Smooth muscle cell of the brain vasculature (primary cell): ENCODE measurements at places on chromosomes 3 and 15.

DNA sequence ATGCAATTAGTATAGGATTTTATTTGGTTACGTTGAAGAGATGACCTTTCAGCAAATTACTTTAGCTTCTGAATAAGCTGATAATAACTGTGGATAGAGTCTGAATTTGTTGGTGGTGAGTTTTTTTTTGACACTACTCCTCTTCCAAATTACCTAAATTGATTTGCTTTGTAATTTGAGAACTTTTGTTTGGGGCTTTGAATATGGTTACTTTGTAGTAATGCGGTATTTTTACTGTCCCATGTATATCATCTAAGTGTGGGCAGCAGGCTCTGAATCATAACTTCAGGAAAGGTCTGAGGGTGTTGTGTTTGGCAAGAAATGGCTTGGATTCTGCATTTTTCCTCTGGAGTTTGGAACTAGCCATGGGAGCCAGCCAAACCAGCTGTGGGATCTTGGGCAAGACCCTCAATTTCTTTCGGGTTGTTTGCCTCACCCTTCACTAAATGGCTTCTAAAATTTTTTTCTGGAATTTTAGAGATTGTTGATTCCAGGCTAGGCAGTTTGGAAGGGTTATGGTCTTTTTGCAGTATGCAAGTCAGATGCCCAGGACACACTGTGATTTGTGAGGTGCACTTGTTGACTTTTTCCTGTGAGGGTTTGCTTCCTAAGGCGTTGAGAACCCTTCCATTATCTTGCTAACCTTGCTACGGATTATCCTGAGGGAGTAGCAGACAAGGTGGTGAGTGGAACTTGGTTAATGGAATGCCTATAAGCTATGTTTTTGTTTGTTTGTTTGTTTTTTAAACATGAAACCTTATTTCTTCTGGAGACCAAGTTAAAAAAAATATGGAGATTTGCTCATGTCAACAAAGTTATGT, 10.4 kb downstream of the PTPRG start:
- no peak for DNase-seq

- DNase-seq: no peak
Measured at GRCh38 chr3:69389520-69390248, 3.8 kb upstream of the FRMD4B start.

GRCh38 chr15:60647246-60647645, 168.3 kb upstream of the ICE2 start:
- no peak for DNase-seq

DNA sequence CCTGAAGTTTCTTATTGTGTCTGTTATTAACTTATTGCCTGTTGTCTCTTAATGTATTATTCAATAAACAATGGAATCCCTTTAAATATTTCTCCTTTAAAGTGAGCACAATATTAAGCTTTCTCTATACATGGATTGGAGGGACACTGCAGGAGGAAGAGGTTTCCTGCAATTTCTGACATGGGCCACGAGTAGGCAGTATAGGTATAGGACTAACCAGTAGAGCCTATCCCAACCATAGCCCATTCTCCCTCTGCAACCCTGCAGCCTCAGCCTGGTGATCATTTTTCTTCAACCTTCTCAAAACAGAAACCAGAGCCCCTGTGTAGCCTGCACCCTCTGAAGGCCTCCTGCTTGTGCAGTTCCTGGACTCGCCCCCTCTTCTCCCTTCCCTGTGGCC, 124.8 kb downstream of the NEK10 start:
- DNase-seq: no peak

- DNase-seq: no peak
Measured at GRCh38 chr3:192905980-192906678, 11.5 kb downstream of the MB21D2 start.
